ENCODE measurements at places on chromosomes 12 and 14.

DNA sequence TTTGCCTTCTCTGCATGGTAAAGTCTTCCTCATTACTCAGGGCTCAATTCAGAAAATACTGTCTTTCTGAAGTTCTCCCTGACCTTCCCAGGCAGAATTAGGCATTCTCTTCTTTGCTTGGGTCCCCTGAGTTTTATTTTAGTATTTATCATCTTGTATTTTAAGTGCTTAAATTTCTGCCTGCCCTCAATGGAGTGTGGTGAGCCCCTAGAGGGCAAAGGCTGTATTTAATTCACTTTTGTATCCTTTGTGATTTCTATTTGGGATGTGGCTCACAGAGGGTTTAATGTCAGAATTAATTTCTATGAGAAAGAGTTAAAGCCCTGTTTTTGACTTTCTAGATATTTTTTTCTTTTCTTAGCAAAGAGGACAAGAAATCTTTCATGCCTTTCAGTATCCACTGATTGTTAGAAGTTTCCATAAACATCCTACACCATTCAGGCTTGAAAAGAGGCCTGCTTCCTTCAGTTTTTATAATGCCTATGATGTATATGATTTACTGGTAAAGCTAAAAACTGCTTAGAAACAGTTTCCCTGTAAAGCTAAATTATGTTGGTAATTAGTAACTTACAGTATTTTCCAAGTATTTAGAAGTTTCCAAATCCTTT, 55.6 kb upstream of the PTPRB start:
- DNase-seq = no peak

GRCh38 chr12:12673296-12673695, 22.7 kb downstream of the GPR19 start:
- DNase-seq = no peak

DNA sequence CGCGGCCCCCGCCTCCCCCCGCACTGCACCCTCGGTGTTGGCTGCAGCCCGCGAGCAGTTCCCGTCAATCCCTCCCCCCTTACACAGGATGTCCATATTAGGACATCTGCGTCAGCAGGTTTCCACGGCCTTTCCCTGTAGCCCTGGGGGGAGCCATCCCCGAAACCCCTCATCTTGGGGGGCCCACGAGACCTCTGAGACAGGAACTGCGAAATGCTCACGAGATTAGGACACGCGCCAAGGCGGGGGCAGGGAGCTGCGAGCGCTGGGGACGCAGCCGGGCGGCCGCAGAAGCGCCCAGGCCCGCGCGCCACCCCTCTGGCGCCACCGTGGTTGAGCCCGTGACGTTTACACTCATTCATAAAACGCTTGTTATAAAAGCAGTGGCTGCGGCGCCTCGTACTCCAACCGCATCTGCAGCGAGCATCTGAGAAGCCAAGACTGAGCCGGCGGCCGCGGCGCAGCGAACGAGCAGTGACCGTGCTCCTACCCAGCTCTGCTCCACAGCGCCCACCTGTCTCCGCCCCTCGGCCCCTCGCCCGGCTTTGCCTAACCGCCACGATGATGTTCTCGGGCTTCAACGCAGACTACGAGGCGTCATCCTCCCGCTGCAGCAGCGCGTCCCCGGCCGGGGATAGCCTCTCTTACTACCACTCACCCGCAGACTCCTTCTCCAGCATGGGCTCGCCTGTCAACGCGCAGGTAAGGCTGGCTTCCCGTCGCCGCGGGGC, at the start of gene FOS:
Gene FOS, plus strand, starts transcription at position 407 of the 731 bp plus-strand sequence. Its CDS starts 155 bp downstream, at position 562.
- peak; percentile 92 for DNase-seq

- DNase-seq = peak; percentile 70
These were observed 57.2 kb upstream of the RIN3 start for GRCh38 chr14:92456215-92457015.

- DNase-seq = peak; percentile 44
These were observed 195.3 kb upstream of the BCL2L14 start for GRCh38 chr12:11875414-11875935.

DNA sequence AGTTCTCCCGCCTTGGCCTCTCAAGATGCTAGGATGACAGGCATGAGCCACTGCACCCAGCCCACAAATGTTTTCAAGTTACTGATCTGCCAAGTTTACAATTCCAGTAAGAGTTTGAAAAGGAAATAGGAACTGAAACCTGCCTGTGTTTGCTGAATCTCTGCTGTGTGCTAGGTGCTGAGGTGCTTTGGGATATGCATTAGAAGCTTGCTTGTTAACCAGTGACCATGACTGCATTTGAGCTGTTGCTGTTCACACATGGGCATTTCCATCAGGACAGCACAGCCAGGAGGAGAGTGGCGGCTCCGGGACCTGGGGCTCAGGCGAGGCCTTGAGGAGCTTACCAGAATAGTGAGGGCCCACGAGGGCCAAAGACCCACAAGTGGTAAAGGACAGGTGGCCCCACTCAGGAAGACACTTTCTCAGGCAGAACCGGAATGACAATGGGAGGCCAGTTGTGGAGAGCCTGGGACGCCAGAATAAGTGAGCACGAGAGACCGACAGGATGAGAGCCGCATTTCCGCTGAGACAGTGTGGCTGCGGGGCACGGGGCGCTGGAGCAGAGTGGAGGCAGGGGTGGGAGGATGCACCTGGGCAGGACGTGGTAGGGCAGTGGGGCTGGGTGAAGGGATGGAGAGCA, 54.5 kb upstream of the MMP17 start:
- DNase-seq = no peak

DNA sequence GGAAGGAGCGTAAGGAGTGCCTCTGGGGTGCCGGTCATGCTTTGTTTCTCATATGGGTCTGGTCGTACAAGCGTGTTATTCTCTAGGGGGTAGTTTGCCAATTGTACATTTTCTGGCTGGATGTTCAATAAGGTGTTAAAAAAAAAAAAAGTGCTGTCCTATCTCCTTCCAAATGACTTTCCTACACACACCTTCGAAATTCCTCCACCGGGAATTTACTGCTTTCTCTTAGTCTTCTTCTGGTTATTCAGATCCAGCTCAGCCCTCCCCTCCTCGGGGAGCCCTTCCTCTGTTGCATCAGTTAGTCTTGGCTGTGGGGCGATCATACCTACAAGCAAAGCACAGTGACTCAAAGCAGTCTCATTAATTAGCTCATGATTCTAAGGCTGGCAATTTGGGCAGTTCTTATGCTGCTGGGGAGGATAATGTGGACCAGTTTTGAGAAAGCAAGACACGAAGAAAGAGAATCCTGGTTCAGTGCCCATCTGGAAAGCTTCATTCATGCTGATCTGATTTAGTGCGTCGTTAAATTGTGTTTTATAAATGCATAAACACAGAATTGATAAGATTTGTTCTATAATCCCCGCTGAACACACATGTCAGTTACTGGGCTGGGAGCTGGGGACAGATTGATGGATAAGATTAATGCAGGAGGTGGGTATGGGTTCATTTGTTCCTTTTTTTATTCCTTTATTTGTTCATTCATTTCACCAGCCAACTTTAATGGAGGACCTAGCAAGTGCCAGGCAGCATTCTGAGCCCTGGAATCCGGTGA, 9.2 kb upstream of the CLMN start:
- DNase-seq = no peak

DNA sequence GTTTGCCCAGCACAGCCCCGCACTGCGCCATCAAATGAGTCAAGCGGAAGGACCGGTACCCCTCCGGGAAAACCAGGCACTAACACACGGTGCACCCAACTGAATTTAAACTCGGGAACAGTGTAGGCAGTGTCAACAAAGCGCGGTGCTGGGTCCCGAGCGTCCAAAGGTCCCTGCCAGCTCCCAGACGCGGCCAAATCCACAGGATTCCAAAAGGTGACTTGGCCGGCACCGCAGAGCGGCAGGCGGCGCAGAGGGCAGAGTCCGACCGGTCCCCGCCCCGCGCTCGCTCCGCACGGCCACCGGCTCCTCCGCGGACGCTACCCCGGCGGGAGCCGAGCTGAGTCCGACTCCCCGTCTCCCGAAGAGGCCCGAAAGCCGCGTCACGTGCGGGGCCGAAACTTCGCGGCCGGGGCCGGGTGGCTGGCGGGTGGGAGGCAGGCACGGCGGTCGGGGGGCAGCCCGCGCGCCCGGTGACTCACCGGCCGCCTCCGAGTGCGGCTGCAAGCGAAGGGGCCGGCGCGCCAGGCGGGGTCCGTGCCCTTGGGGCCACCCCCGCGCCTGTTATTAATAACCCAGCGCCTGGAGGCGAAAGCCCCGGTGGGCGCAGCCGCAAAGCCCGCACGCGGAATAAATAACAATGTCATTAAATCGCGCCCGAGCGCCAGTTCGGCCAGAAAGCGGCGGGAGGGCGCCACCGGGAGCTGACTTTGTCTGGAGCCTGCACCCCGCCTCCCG, 863 bp downstream of the DENND5B start:
- peak; percentile 62 for DNase-seq

DNA sequence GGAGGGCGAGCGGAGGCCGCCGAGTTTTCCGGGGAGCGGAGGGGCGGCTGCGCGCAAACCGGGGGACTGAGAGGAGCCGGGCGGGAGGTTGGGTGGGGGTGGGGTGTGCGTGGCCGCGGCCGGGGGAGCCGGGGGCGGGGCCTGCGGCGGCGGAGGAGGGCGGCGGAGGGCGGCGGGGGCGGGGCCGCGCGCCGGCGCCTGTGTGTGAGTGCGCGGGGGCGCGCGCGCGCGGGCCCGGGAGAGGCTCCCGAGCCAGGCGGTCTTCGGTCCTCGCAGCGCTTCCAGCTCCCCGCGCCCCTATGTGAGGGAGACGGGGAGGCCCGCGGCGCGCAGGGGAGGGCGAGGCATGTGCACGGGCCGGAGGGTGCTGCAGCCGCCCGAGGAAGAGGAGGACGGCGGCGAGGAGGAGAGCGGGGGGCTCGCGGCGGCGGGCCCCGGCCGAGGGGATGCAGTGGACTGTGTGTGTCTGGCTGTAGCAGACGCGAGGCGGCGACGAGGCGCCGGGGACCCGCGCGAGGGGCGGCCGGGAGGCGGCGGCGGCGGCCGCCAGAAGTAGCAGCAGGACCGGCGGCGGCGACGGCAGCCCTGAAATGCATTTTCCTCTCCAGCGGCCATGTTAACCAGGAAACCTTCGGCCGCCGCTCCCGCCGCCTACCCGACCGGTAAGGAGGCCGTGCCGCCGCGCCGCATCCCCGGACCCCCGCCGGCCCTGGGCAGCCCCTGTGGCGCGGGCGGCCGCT, at the start of gene DYRK2:
Gene DYRK2, plus strand, starts transcription at position 225 of the 740 bp plus-strand sequence. Its CDS starts 389 bp downstream, at position 614.
- DNase-seq = peak; percentile 76

DNA sequence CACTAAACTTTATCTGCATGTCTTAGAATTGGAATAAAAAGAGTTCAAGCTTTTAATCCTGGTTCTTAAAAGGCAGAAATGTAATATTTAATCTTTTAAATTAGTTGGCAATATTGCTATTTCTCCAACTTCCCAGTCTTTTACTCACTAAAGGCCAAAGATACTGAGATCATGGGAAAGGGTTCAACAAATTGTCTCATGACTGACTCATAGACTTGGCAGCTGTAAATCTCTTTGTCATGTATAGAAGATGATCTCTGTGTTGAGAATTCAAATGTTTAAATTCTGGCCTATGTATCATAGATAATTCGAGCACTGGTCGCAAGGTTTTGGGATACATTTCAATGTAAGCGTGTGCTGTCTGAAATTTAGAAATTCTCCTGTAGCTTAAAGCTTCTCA, 40.1 kb upstream of the STRAP start:
- DNase-seq = no peak

DNA sequence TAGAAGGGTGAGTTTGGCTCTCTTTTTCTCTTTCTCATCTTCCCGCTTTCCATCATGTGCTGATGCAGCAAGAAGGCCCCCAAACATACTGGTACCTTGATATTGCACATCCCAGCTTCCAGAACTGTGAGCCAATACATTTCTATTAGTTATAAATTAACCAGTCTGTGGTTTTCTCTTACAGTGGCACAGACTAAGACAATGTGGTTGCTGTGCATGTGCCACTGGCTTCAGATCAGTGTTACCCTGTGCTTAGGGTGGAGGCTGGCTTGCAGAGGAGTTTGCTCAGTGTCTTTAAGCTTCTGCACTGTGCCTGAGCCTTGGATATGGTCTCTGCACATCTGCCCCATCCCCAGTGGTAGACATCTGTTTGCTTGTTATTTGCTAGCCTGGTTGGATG, 5.5 kb downstream of the IFI27L2 start:
- DNase-seq = no peak
